ENCODE measurements at places on chromosomes 2 and 18.

GRCh38 chr2:188850786-188851185 is 123.4 kb upstream of the COL3A1 start:
- DNase-seq = no peak

GRCh38 chr2:55839182-55839819 is 84.3 kb downstream of the EFEMP1 start:
- DNase-seq = no peak

DNA sequence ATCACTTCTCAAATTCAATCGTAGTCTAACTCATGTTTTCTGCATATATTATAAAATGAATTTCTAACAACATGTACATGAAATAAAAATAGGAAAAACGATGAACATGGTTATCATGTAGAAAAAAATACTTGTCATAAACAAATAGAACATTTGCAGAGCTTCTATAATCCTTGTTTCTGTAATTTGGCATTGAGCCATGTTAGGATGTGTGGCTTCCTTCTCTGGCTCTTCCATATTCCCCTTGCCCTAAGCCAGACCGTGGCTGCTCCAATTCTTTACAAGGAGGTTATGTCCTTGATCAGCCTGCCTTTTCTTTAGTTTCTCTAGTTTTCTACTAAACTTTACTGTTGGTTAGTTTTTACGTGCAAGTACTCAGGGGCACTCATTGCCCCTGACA is 155.3 kb downstream of the COL6A3 start:
- DNase-seq = no peak

DNA sequence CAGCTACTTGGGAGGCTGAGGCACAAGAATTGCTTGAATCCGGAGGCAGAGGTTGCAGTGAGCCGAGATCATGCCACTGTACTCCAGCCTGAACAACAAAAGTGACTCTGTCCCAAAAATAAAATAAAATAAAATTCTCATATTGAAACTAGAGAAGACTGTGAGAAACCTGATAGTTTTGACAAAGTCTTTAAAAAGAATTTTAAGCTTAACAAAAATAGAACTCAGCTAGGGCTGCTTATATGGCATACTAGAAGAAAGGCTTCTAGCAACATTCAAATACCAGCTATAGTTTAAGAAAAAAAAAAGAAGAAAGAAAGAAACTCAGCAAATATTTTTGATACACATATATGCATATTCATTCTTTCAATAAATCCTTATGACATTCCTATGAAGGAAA is 13.6 kb downstream of the HADHA start:
- no peak for DNase-seq

- no peak for DNase-seq
Observed at GRCh38 chr2:200787351-200788120, 24.2 kb upstream of the BZW1 start.

DNA sequence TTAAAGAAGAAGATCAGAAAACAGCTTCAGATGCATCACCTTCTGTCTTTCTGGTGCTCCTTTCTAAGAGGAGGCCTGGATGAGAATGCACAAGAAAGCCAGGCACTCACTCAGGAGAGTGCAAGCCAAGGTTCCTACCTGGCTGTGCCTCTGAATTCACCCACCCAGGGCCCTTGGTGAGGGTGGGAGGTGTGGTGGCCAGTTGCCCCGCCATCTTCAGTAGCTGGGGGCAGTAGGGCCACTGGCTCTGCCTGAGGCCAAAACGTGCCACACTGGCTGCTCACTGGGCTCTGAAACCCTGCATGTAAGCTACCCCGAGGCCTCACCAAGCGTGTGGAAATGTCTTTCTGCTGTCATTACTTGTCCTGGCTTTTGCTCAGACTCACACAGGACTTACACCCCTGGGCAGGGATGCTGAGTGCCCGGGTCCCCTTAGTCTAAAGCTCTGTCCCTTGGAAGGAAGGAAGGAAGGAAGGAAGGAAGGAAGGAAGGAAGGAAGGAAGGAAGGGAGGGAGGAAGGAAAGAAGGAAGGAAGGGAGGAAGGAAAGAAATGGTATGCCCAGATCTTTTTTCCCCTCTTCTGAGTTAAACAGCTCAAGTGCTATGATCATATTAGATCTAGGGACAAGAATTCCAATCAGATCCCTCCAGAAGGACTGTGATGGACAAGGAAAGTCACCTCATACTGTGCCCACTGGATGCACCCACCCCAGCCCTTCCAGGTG is 8.5 kb upstream of the LBH start:
- no peak for DNase-seq

- no peak for DNase-seq
Observed at GRCh38 chr2:236545248-236545658, 24.4 kb upstream of the ACKR3 start.

GRCh38 chr18:8001711-8002301 is 434.7 kb downstream of the PTPRM start:
- no peak for DNase-seq

DNA sequence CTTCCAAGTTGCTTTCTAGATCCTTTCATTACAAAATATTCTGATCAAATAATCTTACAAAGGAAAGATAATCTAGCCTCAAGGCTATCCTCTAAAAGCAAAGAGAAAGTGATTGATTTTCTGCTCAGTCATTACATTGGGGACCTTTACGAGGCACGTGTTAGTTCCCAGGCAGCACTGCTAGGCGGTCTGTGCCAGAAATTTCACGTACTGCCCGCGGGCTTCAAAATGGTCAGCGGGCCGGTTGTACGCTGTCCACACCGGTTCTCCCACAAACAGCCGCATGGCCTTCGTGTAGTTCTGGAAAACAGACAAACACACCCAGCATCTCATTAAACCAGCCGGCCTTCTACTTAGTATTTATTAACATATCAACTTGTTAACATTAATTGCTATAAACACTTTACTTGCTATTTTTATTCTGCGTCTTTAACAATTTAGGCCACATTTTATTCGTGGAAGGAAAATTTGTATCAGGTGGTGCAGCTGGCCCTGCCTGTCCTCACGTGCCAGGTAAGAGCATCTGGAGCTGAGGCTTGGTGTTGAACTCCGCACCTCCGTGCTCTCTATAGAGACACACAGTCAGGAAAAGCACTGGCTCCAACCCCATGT is 20.4 kb downstream of the ADI1 start:
- no peak for DNase-seq

GRCh38 chr2:216034065-216034464 is 20.7 kb upstream of the MREG start:
- DNase-seq = peak; percentile 24

DNA sequence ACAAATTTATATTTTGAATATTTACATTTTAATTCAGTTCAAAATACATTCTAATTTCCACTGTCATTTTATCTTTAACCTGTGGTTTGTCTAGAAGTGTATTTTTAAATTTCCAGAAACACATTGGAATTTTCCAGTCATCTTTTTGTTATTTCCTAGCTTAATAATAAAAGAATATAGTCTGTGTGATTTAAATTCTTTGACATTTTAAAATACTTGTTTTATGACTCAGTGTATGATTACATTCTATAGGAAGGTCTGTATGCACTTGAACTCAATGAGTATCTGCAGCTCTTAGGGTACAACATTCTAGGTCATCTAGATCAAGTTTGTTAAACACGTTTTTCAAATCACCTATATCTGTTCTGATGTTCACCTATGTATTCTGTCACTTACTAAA is 88.3 kb upstream of the MBOAT2 start:
- DNase-seq = no peak

- DNase-seq = peak; percentile 30
Observed at GRCh38 chr18:62450546-62451410, 72.0 kb upstream of the ZCCHC2 start.

- DNase-seq = no peak
Observed at GRCh38 chr2:40716879-40717278, 265.0 kb upstream of the SLC8A1 start.

GRCh38 chr2:46087492-46087891 is 209.7 kb upstream of the EPAS1 start:
- no peak for DNase-seq

DNA sequence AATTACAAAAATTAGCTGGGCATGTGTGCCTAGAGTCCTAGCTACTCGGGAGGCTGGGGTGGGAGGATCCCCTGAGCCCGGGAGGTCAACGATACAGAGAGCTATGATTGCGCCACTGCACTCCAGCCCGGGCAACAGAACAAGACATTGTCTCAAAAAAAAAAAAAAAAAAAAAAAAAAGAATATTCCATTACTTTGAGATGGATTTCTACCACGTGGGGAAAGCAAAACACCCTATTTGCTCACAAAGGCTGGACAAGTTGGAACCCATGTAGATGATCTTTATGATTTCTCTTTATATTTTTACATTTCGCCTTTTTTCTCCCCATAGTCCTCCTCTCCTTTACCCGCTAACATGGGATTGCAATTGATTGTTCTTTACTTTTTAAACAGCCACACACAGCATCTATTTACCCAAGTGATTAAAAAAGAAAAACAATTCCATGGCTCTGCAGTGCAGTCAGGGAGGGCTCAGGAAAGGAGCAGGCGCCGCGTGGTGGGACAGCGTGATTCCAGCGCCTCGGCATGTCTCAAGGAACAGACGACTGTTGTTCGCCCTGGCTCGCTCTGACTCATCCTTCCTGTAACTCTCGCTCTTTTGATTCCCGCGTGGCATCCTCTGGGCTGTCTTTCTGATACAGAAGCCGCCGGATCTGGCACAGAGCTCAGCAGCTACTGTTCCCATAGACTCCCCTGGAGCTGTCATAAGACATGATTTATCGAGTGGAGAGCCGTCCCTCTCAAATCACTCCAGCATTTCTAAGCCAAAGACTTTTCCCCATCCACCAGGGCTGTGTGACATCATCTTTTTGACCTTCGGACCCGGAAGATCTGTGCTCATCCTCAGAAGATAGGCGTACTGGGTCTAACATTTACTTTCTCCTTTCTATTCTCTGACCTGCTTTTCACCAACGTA is 230.4 kb upstream of the AGAP1 start:
- peak; percentile 83 for DNase-seq

- peak; percentile 27 for DNase-seq
Observed at GRCh38 chr2:54599914-54600313, 123.5 kb upstream of the EML6 start.

- DNase-seq = no peak
Observed at GRCh38 chr2:113861740-113862139, 28.1 kb upstream of the ACTR3 start.

DNA sequence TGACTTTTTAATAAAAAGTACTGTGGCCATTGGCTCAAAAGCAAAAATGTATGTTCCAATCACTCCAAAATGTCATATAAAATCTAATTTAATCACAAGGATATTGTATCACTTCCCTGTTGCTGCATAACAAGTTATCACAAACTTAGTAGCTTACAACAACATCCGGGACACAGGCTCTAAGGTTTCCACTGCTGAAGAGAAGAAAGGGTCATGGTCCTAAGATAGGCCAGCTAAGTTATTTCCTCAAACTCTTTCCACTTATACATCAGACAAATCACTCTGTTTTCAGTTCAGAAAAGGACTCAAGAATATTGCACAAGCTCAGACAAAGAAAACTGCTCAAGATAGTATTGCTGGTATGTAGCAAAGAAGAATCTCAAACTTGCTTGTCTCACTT is 78.5 kb upstream of the SULT1C3 start:
- DNase-seq = no peak

DNA sequence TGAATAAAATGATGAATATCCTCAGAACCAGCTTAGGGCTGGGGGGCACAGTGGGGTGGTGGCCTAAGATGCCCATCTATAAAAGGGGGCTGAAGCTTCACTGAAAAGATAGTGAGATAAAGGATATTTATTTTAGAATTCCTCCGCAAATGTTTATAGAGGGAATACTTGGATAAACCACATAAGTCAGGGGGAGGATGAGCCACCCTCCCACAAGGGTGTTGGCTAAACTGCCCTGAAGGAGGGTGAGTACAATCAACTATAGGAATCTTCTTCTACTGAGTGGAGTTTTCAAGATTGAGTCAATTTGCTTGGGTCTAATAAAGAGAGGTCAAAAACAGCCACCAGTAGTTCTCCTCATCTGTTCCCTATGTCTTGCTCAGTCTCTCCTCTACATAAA is 114.5 kb upstream of the TANK start:
- no peak for DNase-seq

- no peak for DNase-seq
Observed at GRCh38 chr2:184735611-184736010, 137.3 kb downstream of the ZNF804A start.

DNA sequence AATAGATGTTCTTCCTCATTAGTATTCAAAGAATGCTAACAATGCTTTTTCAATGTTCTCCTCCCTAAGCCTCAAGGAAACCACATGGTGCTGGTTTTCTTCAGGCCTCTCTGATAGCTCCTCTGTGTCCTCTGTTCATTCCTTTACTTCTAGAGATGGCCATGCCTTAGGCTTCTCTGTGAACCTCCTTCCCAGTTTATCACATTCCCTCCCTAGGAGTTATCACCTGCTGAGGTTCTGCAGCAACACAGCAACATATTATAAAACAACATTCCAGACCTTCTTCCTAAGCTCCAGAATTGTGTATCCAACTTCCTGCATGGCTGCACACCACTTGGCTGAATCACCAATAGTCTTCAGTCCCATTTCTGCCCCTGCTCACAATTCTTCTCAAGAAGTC is 325.5 kb downstream of the IRS1 start:
- no peak for DNase-seq

GRCh38 chr2:113124984-113125855 is 2.2 kb upstream of the IL1RN start:
- DNase-seq = no peak

- DNase-seq = no peak
Observed at GRCh38 chr2:10521356-10522169, 73.4 kb upstream of the ODC1 start.

DNA sequence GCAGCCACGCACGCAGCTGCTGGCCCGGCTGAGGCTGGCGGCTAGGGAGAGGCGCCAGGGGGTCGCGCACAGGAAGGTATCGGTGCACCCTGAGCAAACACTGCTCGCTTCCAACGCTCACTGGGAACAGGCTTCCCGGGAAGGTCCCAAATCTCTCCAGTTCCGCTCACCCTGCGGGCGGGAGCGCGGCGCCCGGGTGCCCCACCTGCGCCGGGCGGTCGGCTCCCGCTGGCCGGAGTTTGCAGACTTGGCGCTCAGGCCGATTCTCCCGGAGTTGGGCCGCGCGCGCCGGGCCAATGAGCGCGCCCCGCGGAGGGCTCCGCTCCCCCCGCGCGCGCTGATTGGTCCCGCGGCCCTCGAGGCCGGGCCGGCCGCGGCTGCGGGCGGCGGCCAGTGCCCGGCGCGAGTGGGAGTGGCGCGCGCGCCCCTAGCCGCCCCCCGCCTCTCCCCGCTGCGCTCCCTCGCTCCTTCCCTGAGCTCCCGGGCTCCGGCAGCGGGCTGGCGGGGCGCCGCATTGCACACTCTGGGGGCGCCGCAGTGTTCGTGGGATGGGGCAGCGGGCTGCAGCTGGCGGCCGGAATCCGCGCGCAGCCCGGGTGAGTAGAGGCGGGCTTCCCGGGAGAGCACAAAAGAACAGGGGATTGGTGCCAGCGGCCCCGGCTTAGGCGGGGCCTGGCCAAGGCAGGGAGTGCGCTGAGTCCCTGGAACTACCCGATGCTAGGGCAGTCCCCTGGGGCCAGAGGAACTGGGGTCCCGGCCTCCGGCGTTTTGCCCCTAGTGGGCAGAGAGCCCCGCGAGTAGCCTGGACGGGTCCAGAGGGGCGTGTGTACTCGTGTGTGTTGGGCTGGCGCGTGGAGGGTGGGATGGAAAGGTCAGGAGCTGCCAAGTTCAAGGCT is at the start of gene LYPD6:
Gene LYPD6 (plus strand): TSS at position 461 of the 896 bp plus-strand sequence. CDS start 107,122 bp downstream, outside the sequence.
- peak; percentile 46 for DNase-seq

GRCh38 chr2:160429248-160430000 is 64.2 kb downstream of the RBMS1 start:
- DNase-seq = peak; percentile 28
